ENCODE measurements at places on chromosomes 16 and 17. TPM values are rescaled to one million over a fixed set of nuclear protein-coding genes. Genes with fewer than 3 reads are reported as not detected.

The SHMT1 gene
- 16.5 TPM for total RNA-seq

The KRT33A gene
- not detected for total RNA-seq

The NOS2 gene
- 0.26 TPM for total RNA-seq

The TBC1D10B gene
- 17.9 TPM for total RNA-seq

The PRDM7 gene
- total RNA-seq: not detected

The SLC52A1 gene
- total RNA-seq: not detected

The KRTAP4-12 gene
- total RNA-seq: not detected

The CIBAR2 gene
- total RNA-seq: not detected

The UTS2R gene
- total RNA-seq: not detected

DNA sequence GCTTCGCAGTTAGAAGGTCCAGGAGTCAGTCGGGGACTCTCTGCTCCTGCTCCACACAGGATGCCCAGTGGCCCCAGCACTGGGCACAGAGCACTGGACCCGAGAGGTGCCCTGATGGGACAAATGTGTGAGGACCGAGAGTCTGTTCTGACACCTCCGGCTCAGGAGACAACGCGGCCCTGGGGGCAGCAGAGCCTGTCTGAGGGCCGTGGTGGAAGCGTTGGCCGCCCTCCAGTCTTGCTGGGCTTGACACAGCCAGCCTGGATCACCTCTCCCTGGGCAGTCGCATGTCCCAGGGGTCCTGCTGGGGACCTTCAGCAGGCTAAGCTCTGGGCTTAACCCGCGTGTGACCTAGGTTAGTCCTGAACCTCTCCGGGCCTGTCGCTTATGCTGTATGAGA, 23.1 kb downstream of the LGALS9 start:
- no peak for DNase-seq
- no peak overlapping the region for H3K27ac ChIP-seq
- no peak overlapping the region for H3K4me3 ChIP-seq
- H3K4me1 ChIP-seq: no peaks in the 10 kb centered on the region

GRCh38 chr16:70568601-70569237, 45.1 kb downstream of the SF3B3 start:
- no peaks in the 10 kb centered on the region for H3K4me1 ChIP-seq
- no peak overlapping the region for H3K4me3 ChIP-seq
- DNase-seq: no peak
- peaks cover 81% of the 10 kb centered on the region for H3K36me3 ChIP-seq

DNA sequence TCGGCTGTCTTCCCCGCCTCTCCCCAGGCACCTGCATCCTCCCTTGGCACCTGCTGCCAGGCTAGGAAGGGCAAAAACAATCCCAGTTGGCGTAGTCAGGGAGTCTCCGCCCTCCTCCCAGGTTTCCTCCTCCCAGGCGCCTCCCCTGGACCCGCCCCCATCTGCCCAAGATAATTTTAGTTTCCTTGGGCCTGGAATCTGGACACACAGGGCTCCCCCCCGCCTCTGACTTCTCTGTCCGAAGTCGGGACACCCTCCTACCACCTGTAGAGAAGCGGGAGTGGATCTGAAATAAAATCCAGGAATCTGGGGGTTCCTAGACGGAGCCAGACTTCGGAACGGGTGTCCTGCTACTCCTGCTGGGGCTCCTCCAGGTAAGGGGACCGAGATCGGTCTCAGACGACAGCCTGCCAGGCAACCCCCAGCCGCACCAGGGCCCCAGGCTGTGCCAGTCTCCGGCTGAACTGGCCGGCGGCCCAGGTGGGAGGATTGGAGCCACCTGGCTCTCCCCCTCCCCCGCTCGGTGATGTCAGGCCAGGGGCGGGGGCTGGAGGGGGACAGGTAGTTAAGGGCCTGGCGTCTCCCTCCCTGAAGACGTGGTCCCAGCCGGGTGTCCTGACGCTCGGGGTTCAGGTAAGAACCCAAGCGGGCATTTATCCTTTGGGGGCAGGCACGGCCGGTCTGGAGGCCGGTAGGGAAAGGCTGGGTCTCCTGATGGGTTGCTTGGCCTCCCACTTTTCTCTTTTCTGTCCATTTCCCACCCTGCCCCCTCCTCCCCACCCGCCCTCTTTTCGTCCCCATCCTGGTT, at the start of gene GRB7:
GRB7 (plus strand) TSS at position 179 of the 808 bp plus-strand sequence. CDS start 4,364 bp downstream, outside the sequence.
- peaks cover 45% of the 10 kb centered on the region for H3K4me1 ChIP-seq
- H3K36me3 ChIP-seq: peaks cover 2% of the 10 kb centered on the region
- H3K4me3 ChIP-seq: peak within 1 kb of the TSS; percentile 18
- H3K27me3 ChIP-seq: no peaks in the 10 kb centered on the region
- H3K27ac ChIP-seq: peak within 1 kb of the TSS; percentile 99

GRCh38 chr17:8997994-8998628, 23.2 kb upstream of the NTN1 start:
- H3K27me3 ChIP-seq: peaks cover 6% of the 10 kb centered on the region
- peak; percentile 72 for DNase-seq
- H3K4me3 ChIP-seq: no peak overlapping the region
- H3K4me1 ChIP-seq: peaks cover 9% of the 10 kb centered on the region
- H3K36me3 ChIP-seq: no peaks in the 10 kb centered on the region

- no peaks in the 10 kb centered on the region for H3K36me3 ChIP-seq
- H3K4me3 ChIP-seq: no peak overlapping the region
- H3K27me3 ChIP-seq: no peaks in the 10 kb centered on the region
- H3K4me1 ChIP-seq: peaks cover 6% of the 10 kb centered on the region
- DNase-seq: no peak
Observed at GRCh38 chr17:29726715-29727252, 104.1 kb upstream of the CORO6 start.

- peak; percentile 12 for DNase-seq
- H3K36me3 ChIP-seq: no peaks in the 10 kb centered on the region
- H3K27ac ChIP-seq: no peak overlapping the region
- peaks cover 22% of the 10 kb centered on the region for H3K4me1 ChIP-seq
- H3K4me3 ChIP-seq: no peak overlapping the region
Observed at GRCh38 chr16:25692351-25692741, 587 bp downstream of the HS3ST4 start.

DNA sequence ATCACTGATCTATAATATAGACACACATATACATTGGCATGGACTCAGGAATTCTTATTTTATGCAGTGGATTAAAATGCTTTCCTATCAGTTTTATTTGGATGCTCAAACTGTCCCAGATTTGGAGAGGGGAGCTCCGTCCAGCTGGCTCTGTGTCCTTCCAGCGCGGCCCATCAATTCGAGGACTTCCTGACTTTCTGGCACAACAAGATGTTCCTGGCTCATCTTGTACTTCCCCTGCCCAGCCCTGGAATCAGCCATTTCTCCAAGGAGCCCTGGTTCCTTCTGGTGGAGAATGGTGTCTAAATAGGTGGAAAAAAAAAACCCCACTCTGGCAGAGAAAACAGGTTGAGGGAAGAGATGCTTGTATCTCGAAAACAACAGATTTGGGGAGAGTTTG, 94.5 kb downstream of the CRISPLD2 start:
- peaks cover 9% of the 10 kb centered on the region for H3K4me1 ChIP-seq
- no peak overlapping the region for H3K4me3 ChIP-seq
- H3K27me3 ChIP-seq: peaks cover 6% of the 10 kb centered on the region
- DNase-seq: no peak

GRCh38 chr17:80720610-80721577, 176.3 kb downstream of the RPTOR start:
- no peaks in the 10 kb centered on the region for H3K27me3 ChIP-seq
- peaks cover 16% of the 10 kb centered on the region for H3K4me1 ChIP-seq
- H3K27ac ChIP-seq: no peak overlapping the region
- H3K36me3 ChIP-seq: no peaks in the 10 kb centered on the region
- DNase-seq: peak; percentile 27
- no peak overlapping the region for H3K4me3 ChIP-seq

GRCh38 chr17:75570772-75571171, 16.8 kb upstream of the MYO15B start:
- H3K4me3 ChIP-seq: no peak overlapping the region
- no peaks in the 10 kb centered on the region for H3K4me1 ChIP-seq
- peaks cover 33% of the 10 kb centered on the region for H3K36me3 ChIP-seq
- no peaks in the 10 kb centered on the region for H3K27me3 ChIP-seq
- H3K27ac ChIP-seq: peak overlapping the region; percentile 29

GRCh38 chr16:4330277-4330874, 14.5 kb downstream of the GLIS2 start:
- no peaks in the 10 kb centered on the region for H3K36me3 ChIP-seq
- peak; percentile 79 for DNase-seq
- no peak overlapping the region for H3K4me3 ChIP-seq

DNA sequence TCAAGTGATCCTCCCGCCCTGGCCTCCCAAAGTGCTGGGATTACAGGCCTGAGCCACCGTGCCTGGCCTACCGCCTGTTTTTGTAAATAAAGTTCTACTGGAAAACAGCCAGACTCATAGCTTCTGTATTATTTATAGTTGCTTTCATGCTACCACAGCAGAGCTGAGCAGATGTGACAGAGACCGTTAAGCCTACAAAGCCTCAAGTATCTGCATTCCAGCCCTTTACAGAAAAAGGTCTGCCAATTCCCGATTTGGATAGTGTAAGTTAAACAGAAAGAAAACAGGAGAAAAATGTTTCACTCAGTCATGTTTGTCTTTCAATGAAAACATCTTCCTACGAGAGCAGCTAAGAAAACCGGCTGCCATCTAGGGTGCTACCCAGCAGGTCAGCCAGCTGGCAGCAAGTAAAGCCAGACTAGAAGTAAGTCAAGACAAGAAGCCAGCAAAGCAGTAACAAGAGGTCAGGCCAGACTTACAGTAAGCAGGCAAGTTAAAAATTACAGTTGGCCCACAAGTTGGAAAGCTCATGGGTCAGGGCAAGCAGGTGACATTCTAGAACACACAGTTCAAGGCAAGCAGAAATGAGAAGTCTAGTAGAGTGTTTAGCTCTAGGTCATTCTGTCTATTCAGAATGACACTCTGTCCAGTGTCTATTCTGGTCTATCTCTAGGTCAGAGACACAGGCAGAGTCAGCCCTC, 17.7 kb downstream of the NCBP3 start:
- H3K4me1 ChIP-seq: no peaks in the 10 kb centered on the region
- H3K27me3 ChIP-seq: no peaks in the 10 kb centered on the region
- peaks cover 36% of the 10 kb centered on the region for H3K36me3 ChIP-seq
- H3K27ac ChIP-seq: no peak overlapping the region
- H3K4me3 ChIP-seq: no peak overlapping the region

- DNase-seq: peak; percentile 50
- H3K4me3 ChIP-seq: no peak overlapping the region
- no peaks in the 10 kb centered on the region for H3K36me3 ChIP-seq
- H3K27me3 ChIP-seq: no peaks in the 10 kb centered on the region
- peaks cover 89% of the 10 kb centered on the region for H3K4me1 ChIP-seq
Observed at GRCh38 chr16:68776821-68777485, 39.9 kb downstream of the CDH1 start.

GRCh38 chr16:658679-659571, 9.0 kb upstream of the RHOT2 start:
- H3K4me3 ChIP-seq: no peak overlapping the region
- peaks cover 19% of the 10 kb centered on the region for H3K4me1 ChIP-seq
- H3K27me3 ChIP-seq: no peaks in the 10 kb centered on the region
- no peaks in the 10 kb centered on the region for H3K36me3 ChIP-seq

GRCh38 chr16:85751698-85752501, 1.0 kb upstream of the C16orf74 start:
- H3K27me3 ChIP-seq: no peaks in the 10 kb centered on the region
- peaks cover 47% of the 10 kb centered on the region for H3K4me1 ChIP-seq
- no peak for DNase-seq
- H3K4me3 ChIP-seq: no peak overlapping the region
- no peak overlapping the region for H3K27ac ChIP-seq
- no peaks in the 10 kb centered on the region for H3K36me3 ChIP-seq

- no peaks in the 10 kb centered on the region for H3K36me3 ChIP-seq
- no peaks in the 10 kb centered on the region for H3K27me3 ChIP-seq
- peak; percentile 66 for DNase-seq
- peaks cover 48% of the 10 kb centered on the region for H3K4me1 ChIP-seq
- peak overlapping the region; percentile 53 for H3K27ac ChIP-seq
Observed at GRCh38 chr16:24775455-24775854, 46.0 kb downstream of the TNRC6A start.

GRCh38 chr17:32584792-32585191, 98.0 kb downstream of the CDK5R1 start:
- H3K4me1 ChIP-seq: no peaks in the 10 kb centered on the region
- H3K4me3 ChIP-seq: no peak overlapping the region
- H3K27me3 ChIP-seq: no peaks in the 10 kb centered on the region
- H3K36me3 ChIP-seq: no peaks in the 10 kb centered on the region
- H3K27ac ChIP-seq: no peak overlapping the region

- no peak for DNase-seq
- H3K36me3 ChIP-seq: no peaks in the 10 kb centered on the region
- no peak overlapping the region for H3K27ac ChIP-seq
- H3K27me3 ChIP-seq: no peaks in the 10 kb centered on the region
- H3K4me1 ChIP-seq: no peaks in the 10 kb centered on the region
- no peak overlapping the region for H3K4me3 ChIP-seq
Observed at GRCh38 chr17:76204277-76204676, 36.0 kb downstream of the RNF157 start.

GRCh38 chr17:7222972-7223292, 3.2 kb downstream of the ACADVL start:
- H3K27me3 ChIP-seq: no peaks in the 10 kb centered on the region
- no peak overlapping the region for H3K4me3 ChIP-seq
- peaks cover 54% of the 10 kb centered on the region for H3K4me1 ChIP-seq
- no peak for DNase-seq
- no peaks in the 10 kb centered on the region for H3K36me3 ChIP-seq

GRCh38 chr16:67370661-67371060, 22.6 kb downstream of the TPPP3 start:
- no peak for DNase-seq
- H3K27me3 ChIP-seq: no peaks in the 10 kb centered on the region

DNA sequence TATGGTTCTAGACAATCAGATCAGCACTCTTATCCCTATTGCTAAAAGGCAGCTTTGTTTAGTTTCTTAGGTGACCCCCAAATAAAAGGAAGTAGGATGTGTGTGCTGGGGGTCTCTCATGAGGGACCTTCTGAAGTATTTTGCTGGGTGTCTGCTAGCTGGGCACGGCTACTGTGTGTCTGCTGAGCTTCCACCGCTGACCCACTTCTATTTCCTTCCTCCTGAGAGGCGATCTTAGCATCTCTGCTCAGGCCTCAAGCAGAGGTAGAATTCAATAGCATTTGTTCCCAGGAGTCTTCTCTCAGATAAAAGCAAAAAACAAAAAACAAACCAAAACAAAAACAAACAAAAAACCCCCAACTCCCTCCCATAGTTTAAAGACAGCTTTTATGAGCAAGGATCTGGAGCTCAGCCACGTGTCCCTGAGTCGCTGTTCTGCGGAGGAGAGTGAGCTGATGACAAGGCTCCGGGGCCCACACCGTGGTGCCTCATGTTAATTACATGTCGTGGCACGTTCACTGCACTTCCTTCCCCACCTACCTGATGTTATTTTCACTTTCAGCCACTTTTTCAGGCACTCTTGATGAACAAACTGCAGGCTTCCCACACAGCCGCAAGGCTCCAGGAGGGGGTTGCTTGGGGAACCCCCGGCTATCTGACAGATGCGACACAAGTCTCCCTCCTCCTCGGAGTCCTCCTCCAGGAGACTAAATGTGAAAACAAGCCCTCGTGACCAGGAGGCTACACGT, 83.5 kb downstream of the MARCHF10 start:
- no peaks in the 10 kb centered on the region for H3K36me3 ChIP-seq
- peaks cover 5% of the 10 kb centered on the region for H3K4me1 ChIP-seq
- H3K27me3 ChIP-seq: no peaks in the 10 kb centered on the region
- no peak for DNase-seq
